ENCODE measurements at places on chromosomes 3 and 15.

DNA sequence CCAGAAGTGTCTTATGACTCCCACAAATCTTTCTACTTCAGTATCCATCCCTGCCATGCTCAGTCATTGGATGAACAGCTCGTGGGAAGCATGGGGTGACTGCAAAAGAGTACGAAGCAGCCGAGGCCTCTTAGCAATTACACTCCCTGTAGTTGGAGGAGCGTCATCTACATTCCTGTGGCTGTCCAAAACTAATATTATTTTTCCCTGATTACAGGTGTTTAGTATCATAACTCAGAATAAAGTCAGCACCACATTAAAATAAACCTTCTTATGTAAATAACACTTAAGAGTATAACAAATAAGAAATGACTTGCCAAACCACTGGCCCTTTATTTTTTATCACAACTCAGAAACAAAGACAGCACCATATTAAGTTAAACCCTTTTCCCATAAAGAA, 141.5 kb downstream of the PLOD2 start:
- no peak for DNase-seq

DNA sequence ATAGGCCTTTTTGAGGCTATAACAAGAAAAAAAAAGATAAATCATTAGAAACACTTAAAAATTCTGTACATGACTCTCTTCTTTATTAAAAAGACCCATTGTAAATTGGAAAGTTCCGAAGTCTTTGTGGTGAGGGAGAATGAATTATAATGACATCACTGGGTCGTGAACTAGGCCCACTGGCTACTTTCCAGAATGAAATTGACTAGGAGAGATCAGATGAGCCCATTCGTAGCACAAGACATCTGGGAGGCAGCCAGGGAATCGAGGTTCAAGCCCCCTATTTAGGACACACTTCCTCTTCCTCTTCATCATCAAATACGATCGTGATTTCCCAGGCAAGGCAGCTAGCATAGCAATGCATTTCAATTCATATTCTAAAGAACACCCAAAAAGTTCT, 889.8 kb upstream of the NR2F2 start:
- no peak for DNase-seq

GRCh38 chr15:70538278-70538677, 225.1 kb downstream of the UACA start:
- no peak for DNase-seq

GRCh38 chr3:107271787-107272387, 105.4 kb upstream of the CCDC54 start:
- DNase-seq = peak; percentile 70

- no peak for DNase-seq
These were observed 54.3 kb downstream of the DNAJB8 start for GRCh38 chr3:128412180-128413002.

GRCh38 chr15:50112488-50113186, 6.4 kb downstream of the ATP8B4 start:
- no peak for DNase-seq

- no peak for DNase-seq
These were observed 4.4 kb upstream of the TMC3 start for GRCh38 chr15:81378443-81378842.

GRCh38 chr3:40631341-40631995, 106.7 kb downstream of the ZNF621 start:
- no peak for DNase-seq

GRCh38 chr15:52181938-52182780, 9.0 kb downstream of the GNB5 start:
- DNase-seq = no peak

DNA sequence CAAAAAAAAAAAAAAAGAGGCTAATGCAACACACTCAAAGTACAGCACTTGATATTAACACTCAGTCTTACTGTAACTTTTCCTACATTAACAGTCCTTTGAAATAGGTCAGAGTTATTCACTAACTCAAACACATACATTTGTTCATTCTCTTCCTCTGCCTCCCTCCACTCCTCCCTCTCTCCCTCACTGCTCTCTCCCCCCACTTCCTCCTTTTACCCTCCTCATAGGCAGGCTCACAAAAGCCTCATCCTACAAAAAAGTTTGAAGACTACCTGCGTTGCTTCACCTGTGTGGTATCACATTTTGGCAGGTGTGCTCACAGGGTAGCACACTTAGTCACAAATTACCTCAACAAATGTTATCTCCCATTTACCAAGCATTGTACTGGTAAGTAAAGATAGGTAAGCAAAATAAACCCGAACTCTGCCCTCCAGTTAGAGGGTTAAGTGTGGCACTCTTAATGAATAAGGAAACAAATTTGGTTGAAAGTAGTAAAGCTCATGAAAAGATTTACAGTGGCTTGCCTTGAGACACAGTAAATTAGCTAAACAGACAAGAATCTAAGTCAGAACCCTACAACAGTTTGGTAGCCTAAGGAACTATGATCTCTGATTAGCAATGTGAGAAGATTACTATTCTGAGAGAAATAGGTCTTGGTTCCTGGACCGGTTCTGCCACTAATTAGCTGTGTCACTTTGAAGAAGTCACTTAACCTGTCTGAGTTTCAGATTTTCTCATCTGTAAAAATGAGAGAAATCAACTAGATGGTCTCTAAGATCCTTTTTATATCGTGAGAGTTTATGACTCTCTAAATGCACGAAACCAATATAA, 151.0 kb upstream of the MLF1 start:
- no peak for DNase-seq

- no peak for DNase-seq
These were observed 226.6 kb upstream of the AZI2 start for GRCh38 chr3:28575100-28575745.

GRCh38 chr3:189727898-189728297, 96.7 kb downstream of the TP63 start:
- no peak for DNase-seq

DNA sequence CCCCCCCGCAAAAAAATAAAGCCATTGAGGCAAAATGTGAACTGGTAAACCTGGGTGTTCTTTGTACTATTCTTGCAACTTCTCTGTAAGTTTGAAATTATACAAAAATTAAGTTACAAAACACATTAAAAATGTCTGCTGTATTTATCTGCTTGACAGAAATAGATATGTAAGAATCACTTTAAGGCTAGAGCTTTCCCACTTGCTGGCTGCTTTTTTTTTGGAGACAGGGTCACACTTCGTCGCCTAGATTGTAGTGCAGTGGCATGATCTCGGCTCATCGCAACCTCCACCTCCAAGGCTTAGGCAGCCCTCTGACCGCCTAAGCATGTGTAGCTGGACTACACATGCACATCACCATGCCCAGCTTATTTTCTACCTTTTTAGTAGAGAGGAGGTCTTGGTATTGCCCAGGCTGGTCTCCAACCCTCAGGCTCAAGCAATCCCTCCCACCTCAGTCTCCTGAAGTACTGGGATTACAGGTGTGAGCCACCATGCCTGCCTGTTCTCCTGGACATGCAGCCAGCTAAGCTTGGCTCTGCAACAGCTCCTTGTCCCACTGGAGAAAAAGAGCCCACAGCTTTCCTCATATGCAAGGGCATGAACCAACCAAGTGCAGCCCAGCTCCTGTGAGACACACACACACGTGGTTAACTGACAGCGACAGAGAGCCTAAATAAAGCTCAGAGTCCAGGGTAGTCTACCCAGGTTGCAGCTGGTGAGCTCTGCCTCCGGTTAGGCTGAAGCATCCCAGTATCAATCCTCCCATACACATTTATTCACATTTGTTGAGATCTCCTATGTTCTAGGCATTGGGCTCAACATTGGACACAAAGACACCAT, 4.5 kb downstream of the RPS17 start:
- peak; percentile 54 for DNase-seq

GRCh38 chr15:89165677-89166076, 55.7 kb downstream of the RLBP1 start:
- DNase-seq = peak; percentile 73

DNA sequence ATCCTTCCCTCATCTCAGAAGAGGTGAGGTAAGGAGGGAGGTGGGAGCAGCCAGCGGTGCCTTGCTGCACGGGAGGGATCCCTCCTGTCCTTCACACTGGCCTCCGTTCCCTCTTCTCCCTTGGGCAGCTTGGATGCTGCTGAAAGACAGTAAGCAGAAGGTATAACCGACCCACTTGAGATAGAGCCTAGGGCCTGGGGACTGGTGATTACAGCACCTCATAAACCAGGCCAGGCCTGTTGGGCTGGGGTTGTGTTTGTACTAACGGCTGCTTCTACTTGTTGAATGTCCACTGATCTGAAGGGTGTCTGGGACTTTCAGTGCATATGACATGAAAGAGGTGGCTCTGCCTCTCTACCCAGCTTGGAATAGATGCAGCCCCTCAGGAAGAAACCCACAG, 25.0 kb downstream of the SEMA6D start:
- no peak for DNase-seq

GRCh38 chr3:108767253-108767652, 10.0 kb upstream of the RETNLB start:
- no peak for DNase-seq

GRCh38 chr3:23646184-23646920, 159.4 kb upstream of the UBE2E1 start:
- no peak for DNase-seq

- DNase-seq = peak; percentile 69
These were observed 4.0 kb downstream of the FBXL22 start for GRCh38 chr15:63601026-63601703.

DNA sequence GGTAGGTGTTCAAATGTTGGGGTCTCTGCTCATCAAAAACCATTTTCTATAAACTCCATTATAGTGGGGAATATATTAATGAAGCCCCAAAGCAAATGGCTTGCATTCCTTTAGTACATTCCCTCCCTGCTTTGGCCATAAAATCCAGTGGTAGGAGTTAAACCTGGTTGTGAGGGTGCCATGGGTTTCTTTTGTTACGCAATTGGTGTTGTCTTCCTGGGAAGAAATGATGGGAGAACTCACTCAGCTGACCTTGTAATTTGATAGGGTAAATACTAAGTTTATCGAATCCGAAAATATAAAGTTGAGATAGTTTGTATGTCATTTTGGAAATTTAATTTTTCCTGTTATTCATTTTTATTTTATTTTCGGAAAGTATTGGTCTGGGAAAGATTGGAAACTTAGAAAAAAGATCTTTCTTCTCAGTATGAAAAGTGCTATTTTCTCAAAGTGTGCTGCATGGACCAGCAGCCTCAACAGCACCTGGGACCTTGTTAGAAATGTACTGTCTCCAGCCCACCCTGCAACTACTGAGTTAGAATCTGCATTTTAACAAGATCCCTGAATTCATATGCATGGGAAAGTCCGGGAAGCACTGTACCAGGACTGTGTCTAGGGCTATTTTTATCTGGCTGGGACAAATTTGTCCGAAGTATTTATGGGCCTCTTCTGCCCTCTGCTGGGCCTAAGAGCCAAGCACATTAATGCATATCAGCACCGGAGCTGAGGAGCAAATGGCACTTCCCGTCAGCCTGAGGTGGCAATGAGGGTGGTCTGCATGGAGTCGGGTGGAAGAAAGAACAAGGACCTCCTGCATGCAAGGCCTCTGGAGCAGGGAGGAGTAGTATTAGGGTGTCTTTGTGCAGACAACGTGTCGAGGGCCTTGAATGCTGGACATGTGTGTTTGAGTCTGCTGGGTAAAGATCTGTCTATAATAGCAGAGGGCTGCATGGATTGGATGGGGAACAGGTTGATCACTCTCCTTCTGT, 54.7 kb downstream of the FAM81A start:
- peak; percentile 76 for DNase-seq

- no peak for DNase-seq
These were observed 2.4 kb upstream of the PDCD6IP start for GRCh38 chr3:33795856-33796536.

DNA sequence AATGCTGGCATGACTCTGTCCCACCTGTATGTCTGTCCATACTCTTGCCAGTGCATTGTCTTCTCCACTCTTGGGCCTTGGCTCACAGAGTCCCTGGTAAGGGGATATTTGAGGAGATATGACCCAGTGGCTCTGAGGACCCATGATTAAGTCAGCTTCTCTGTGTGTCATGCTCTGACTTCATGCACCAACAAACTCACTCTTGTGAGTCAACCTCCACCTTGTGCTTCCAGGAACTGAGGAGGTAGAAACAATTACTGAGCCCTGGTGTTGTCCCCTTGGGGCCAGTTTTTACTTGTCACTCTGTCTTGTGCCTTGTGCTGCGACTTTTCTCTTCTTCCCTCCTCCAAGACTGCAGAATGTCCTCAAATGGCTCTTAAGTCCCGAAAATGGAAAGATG, 127.1 kb downstream of the ABHD5 start:
- DNase-seq = no peak

DNA sequence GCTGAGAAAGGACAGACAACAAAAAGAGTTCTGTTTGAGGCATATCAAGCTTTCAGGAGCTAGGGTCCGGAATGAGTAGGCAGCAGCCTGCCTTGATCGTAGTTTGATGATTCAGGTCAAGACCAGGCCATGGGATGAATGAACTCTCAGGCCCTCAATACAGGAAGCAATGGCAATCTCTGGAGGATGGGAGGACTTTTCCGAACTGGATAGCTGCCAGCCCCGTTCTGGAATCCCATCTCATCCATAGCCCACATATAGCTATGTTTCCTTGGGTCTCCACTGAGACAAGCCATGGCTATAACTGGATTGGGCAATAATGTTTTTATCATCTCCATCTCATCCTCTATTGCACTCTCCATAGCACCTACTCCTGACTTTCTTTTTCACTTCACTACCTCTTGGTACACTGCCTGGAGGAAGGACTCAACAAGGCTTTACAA, 12.8 kb downstream of the AHSG start:
- no peak for DNase-seq

- DNase-seq = no peak
These were observed 25.3 kb upstream of the TGFBR2 start for GRCh38 chr3:30581067-30581585.

- DNase-seq = no peak
These were observed 276.2 kb upstream of the SGO1 start for GRCh38 chr3:20462226-20462625.

DNA sequence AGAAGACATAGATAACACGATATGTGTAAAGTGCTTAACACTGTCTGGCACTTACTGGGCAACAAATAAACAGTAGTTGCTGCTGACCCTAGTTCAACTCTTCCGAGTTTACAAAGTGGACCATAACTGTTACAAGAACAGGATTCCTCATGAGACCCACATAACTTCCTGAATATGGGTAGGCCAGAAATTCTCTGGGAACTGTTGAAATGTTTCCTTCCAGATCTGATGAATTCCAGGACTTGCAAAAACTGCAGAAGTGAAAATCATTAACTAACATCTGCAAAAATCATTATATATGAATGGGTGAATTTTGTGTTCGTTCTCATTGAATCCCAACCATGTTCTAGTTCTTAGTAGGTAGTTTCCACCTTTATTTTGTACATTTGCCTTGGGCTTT, 181.7 kb upstream of the MME start:
- no peak for DNase-seq

DNA sequence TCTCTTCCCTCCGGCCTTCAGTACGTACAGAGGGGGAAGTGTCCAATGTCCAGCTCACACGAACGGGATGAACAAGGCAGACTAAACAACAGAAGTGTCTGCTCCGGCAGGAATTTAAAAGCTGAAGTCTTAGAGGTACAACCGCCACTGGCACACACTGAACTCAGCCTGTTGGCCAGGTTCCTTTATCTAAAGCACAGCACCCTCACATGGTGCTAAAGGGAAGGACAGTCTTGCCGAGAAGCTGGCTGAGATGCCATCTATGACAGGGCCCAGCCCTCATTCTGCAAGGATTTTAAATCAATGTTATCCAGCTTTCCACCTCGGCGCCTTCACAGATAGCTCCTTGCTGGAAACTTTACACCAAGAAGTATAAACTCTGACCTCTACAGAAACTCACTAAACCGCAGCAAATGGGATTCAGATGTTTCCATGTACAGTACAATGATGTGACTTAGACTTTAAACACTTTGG, 2.8 kb downstream of the ADAMTS17 start:
- DNase-seq = peak; percentile 69

Data from HAP-1 (cell line).